Thyroid gland (tissue), 4 donors: ENCODE measurements at places on chromosomes 7 and 10.

- no peak for DNase-seq
Observed at GRCh38 chr7:117929237-117929636, 56.0 kb upstream of the CTTNBP2 start.

GRCh38 chr10:62019685-62020359, 118.3 kb downstream of the ARID5B start:
- DNase-seq, result no peak

DNA sequence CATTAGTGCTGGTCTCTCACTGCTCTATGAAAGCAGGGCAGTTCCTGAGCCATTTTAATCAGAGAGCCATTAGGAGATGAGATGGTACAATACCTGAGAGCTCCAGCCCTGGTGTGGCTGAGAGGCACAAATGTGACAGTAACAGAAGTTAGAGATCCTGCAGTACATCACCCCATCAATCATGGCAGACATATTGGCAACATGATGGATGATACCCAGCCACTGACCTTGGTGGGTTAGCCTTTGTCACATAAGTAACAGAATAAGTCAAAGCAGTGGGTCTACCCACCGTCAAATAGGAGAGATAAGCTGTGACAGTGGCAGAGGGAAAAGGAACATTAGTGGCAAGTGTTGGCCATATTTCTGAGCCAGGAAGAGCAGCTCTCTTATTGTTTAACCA, 53.3 kb upstream of the NXPH1 start:
- DNase-seq, result no peak

GRCh38 chr7:107236862-107237261, 68.1 kb downstream of the HBP1 start:
- DNase-seq, result no peak

DNA sequence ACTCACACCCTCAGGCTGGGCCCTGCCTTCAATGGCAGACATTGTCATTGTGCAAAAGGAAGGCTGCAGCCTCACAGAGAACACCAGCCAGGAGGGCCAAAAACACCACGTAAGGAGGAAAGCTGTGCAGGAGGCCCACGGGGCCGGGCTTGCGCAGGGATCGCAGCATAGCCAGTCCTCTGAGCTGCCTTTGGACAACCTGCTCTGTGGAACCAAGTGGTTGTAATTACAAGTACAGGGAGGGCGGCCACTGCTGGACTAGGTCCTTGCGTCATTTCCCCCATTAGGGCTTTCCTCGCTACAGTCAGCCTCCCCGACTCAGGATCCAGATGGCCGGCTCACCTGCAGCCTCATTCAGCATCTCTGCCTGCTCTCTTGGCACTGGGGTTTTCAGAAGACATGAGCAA, 66.9 kb downstream of the FAM53B start:
- peak; percentile 88 for DNase-seq

- peak; percentile 1 for DNase-seq
Observed at GRCh38 chr10:132906836-132907235, 35.5 kb downstream of the CFAP46 start.

DNA sequence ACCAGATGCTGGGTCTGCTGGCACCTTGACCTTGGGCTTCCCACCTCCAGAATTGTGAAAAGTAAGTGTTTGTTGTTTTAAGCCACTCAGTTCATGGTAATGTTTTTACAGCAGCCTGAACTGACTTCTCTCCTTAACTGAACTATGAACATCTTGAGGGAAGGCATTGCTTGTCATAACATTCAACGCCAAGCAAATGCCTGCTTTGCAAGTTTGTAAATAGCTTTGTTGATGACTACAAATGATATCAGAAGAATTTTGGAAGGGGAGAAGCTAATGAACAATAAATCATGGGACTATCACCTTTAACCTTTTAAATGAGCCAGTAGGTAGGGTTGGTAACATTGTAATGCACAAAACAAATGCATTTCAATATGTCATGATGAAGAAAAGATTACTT, 402.4 kb upstream of the ADARB2 start:
- DNase-seq, result no peak

- no peak for DNase-seq
Observed at GRCh38 chr10:36211856-36212255, 569.8 kb upstream of the FZD8 start.

GRCh38 chr7:142231716-142232115, 26.1 kb downstream of the PRSS58 start:
- no peak for DNase-seq

DNA sequence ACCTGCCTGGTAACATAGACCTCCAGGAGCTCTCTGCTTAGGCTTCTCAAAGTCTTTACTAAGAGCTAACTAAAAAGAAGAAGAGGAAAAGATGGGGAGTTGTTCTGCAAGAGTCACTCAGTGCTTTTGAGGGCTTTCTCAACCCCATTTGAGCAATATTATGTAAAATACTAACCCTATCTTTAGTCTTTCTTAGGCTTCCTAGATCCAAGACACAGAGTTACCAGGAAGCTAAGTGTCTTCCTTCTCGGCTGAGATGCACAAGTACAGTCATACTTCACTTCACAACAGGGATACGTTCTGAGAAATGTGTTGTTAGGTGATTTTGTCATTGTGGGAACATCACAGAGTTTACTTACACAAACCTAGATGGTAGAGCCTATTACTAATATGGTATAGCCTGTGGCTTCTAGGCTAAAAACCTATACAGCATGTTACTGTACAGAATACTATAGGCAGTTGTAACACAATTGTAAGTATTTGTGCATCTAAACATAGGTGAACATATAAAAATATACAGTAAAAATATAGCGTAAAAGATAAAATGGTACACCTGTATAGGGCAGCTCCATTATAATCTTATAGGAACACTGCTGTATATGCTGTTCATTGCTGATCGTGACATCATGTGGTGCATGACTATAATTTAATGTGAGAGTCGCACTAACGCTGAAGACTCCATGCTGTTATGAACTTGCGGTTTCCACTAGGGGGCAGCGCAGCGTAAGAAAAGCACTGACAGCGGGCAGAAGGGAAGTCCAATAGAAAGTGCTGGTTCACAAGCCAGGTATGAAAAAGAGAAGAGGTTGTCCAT, 16.3 kb downstream of the ANKRD22 start:
- DNase-seq, result peak; percentile 76

GRCh38 chr10:92590623-92591549, 2.0 kb upstream of the KIF11 start:
- peak; percentile 55 for DNase-seq

- DNase-seq, result no peak
Observed at GRCh38 chr7:3176112-3177000, 124.7 kb upstream of the SDK1 start.

GRCh38 chr10:15515202-15515601, 144.1 kb upstream of the FAM171A1 start:
- DNase-seq, result peak; percentile 21

- no peak for DNase-seq
Observed at GRCh38 chr10:17409170-17409733, 45.1 kb downstream of the ST8SIA6 start.

DNA sequence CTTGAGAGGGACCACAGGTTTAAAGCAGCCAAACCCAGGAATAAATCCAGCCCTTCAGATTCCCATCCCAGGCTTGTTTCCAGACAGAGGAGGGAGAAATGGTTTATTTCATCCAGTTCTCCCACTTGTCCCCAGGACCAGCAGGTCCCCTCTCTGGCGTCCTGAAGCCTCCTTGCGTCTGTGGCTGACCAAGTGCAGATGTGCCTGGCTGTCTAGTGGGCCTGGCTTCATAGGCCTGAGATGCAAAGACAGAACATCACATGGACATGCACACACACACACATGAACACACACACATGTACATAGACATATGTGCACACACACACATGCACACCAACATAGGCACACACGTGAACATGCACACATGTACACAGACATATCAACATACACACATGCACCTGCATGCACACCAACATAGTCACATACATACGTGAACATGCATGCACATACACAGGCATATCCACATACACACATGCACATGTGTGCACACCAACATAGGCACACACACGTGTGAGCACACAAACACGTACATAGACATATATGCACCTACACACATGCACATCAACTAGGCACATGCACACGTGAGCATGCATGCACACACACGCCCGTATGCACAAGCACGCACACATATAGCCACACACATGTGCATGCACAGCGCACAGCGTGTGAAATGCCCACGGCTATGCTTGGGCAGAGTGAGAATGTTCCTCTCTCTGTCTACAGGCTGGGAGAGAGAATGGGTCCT, 10.7 kb downstream of the FOXL3 start:
- DNase-seq, result no peak

- no peak for DNase-seq
Observed at GRCh38 chr10:22761569-22762220, 47.3 kb upstream of the PIP4K2A start.

- DNase-seq, result no peak
Observed at GRCh38 chr7:4461531-4461930, 220.6 kb upstream of the FOXK1 start.

DNA sequence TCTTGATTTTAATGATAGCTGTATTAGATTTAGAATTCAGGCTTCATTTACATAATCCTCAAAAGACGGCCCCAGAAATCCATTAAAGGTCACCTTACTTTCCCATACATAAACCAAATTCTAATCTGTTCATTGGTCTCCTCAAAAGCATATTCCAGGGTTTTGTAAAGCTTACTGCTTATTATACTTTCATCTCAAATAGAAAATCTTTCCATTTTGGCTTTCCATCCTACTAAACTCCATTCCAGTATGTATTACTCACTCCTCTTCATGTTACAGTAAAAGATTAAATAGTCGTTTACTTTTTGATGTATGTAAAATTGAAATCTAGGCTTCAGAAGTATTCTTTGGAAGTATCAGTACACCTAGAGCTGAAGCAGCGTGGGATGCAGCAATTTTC, 143.5 kb upstream of the LRRN3 start:
- DNase-seq, result no peak

- DNase-seq, result no peak
Observed at GRCh38 chr7:16135658-16136057, 285.7 kb downstream of the CRPPA start.

DNA sequence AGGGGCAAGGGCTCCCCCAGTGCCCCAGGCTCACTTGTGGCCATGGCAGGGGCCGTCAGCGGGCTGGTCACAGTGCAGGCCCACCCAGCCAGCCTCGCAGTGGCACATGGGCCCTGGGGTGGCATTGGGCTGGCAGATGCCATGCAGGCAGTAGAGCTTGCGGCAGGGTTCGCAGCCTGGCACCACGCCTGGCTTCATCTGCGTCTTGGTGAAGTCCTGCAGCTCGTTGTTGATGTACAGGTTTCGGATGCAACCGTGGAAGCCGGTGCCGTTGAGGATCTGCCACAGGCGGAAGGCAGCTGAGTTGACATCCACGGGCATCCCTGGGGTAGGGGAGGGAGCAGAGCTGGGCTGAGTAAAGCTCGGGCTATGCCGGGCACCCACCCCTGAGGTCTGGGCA, 170.6 kb downstream of the LCOR start:
- DNase-seq, result no peak

- no peak for DNase-seq
Observed at GRCh38 chr10:124591123-124591495, 129.5 kb downstream of the LHPP start.

DNA sequence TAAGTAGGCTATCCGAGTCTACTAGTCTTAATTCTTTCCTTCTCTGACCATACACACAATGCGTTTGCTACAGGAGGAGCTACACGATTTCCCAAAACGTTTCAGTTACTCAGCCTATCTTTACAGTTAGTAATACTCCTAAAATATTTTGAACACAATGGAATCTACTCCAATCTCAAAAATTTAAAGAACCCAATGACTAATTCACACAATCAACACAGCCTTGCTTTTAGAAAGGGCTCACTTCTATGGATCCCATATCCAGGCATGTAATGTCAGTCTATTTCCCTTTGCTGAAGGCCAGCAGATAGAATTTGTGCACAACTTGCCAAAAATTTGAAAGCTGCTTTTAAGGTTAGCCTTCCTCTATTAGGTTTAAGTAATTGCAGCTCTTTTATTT, 107.2 kb downstream of the VPS41 start:
- DNase-seq, result no peak

GRCh38 chr10:69470463-69471384, 19.5 kb downstream of the TSPAN15 start:
- DNase-seq, result no peak

GRCh38 chr10:70381471-70382421, 679 bp downstream of the LRRC20 start:
- DNase-seq, result peak; percentile 48

DNA sequence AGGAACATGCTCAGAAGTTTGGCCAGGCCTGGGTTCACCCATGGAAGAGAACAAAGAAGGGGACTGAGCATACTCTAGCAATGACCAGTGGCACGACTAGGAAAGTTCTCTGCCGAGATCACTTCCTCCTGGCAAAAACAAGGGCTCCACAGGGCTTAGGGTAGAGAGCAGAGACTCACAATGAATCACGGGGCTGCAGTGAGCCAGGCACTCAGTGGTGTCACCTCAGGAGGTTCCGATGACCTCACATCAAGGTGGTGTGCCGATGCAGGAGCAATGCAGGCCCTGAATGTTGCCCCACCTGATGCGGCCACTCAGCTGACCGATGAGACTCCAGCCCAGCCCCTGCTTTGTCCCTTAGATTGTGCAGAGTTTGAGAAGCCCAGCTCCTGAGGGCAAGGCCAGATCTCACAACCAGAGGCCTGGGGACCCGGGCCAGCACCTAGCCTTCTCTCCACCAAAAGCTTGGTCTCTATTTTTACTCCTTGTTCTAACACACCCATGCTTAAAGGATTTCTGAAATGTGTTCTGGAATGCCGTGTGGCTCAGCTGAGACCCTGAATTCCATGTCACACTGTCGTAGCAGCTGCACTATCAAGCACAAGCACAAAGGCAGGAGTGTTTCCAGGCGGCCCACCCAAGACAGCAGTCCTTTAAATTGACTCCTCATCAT, 60.9 kb downstream of the COBL start:
- no peak for DNase-seq

- no peak for DNase-seq
Observed at GRCh38 chr10:58622246-58622645, 109.6 kb downstream of the BICC1 start.

DNA sequence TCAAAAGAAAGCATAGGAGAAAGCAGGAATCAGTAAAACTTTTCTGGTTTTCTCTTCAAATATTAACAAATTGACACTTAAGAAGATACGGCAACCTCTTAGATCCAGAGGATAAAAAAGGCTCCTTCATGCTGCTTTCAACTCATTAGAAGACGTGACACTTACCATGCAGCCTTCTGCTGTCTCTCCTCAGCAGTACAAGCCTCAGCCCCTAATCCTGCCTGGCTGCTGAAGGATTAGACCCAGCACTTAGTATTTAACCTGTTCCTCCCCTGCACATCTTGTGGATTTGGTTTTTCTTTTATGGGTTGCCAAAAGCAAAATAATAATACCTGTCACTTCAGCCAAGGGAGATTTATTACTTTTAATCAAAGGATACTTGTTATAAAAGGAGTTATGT, 108.4 kb downstream of the LYZL1 start:
- DNase-seq, result no peak
